ENCODE measurements at places on chromosomes 7 and 10.

- DNase-seq: no peak
These were observed 141.6 kb downstream of the HIBADH start for GRCh38 chr7:27520815-27521790.

- DNase-seq: no peak
These were observed 3.0 kb downstream of the SEMA4G start for GRCh38 chr10:100972115-100972903.

DNA sequence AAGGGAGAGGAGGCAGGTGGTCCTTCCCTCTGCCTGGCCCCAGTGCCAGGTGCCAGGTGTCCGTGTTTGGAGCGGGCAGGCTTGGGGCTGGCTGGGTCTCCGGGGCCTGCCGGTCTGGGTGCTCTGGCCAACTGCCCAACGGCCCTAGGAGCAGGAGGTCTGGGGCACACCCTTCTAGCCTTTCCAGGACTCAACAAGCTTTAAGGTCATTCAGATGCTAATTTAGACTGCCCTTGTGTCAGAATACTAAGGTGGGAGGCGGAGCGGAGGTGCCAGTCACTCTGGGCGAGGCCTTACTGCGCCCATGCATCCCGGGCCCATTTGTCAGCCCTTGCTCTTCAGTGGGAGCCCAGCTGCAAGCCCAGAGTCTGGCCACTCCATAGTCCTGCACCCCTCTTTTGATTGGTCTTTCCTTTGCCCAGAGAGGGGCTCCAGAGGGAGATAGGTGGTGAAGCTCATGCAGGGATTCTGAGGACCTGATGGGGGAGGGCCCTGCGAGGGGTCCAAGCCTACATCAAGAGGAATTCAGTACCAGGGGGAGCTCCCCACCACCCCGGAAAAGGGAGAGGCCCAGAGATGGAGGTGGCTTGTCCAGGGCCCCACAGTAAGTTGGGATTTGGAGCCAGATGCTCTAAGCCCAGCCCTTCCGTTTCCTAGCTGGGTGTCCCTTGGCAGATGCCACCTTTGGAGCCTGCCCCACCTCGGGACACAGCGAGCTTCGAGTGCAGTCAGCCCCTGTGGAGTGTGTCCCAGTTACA lies 1.3 kb downstream of the PGAM2 start:
- no peak for DNase-seq

GRCh38 chr10:16592378-16592777 lies 70.7 kb upstream of the C1QL3 start:
- no peak for DNase-seq

- no peak for DNase-seq
These were observed 2.8 kb downstream of the MOGAT3 start for GRCh38 chr7:101197991-101198390.

DNA sequence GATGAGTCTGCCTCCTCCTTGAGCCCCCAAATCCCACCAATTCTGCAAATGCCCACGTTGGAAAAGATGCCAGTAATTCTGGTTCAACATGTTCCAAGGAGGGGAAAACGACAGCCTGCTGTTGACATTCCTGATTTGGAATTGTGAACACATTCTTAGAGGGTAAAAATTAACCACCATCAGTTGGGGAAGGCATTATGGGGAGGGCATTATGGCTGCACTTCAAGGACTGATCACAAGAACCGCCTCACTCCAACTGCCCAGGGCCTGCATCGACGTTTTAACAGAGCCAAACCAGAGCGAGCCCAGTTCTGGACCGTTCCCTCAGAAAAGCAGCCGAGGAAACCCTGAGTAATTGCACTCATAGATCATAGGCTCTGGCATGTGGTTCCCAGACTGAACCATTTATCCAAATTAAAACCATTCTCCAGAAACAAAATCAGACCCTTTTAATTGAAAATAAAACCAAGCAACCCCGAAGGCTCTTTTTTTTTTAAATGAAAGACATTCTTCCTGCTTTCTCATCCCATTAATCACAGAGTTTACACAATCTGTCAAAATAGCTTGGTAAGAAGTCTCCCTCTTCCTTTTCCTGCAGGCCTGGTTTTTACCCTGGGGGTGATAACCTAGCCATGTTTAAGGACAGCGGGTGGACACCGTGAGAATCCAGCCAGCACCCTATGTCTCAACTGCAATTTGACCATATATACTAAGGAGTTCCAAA lies 8.0 kb downstream of the TNS3 start:
- no peak for DNase-seq
